Dorsolateral prefrontal cortex (tissue), 122 donors: ENCODE measurements at places on chromosomes 5 and 9. TPM values are rescaled to one million over a fixed set of nuclear protein-coding genes. Genes with fewer than 3 reads are reported as not detected.

The PLCXD3 gene
- total RNA-seq: 16.2 TPM

The SPATA31A3 gene
- not detected for total RNA-seq

The ASTN2 gene
- total RNA-seq: 44.4 TPM

The SLC25A2 gene
- not detected for total RNA-seq

The SLC22A4 gene
- 3.2 TPM for total RNA-seq
